T-helper 1 cell treated with Interleukin-12 subunit alpha and Interleukin-12 subunit beta and Interleukin-4 antibody, amounts not matched to agents 30 ng/mL and 1 ng/mL, for 36 hours (primary cell): ENCODE measurements at places on chromosomes 4 and X. TPM values are rescaled to one million over a fixed set of nuclear protein-coding genes. Genes with fewer than 3 reads are reported as not detected.

The OPHN1 gene
- total RNA-seq: 0.02 TPM in 2 replicates

The GAGE13 gene
- not detected in 2 replicates for total RNA-seq

The ZNF711 gene
- 0.12 and 0.54 TPM in 2 replicates for total RNA-seq

The GLOD5 gene
- not detected in 2 replicates for total RNA-seq

The ITGB1BP2 gene
- total RNA-seq: 5.3 and 6.2 TPM in 2 replicates

The FAM193A gene
- total RNA-seq: 35.0 and 37.7 TPM in 2 replicates

The NALF2 gene
- 0.20 and 0.32 TPM in 2 replicates for total RNA-seq
